Right forelimb (tissue), 1 donor: ENCODE measurements at places on chromosomes 7 and 10.
A peak's percentile ranks its signal among the peaks of the same experiment; 100 is the strongest.

GRCh38 chr10:97378933-97379921 lies 21.9 kb downstream of the RRP12 start:
- DNase-seq, result no peak

DNA sequence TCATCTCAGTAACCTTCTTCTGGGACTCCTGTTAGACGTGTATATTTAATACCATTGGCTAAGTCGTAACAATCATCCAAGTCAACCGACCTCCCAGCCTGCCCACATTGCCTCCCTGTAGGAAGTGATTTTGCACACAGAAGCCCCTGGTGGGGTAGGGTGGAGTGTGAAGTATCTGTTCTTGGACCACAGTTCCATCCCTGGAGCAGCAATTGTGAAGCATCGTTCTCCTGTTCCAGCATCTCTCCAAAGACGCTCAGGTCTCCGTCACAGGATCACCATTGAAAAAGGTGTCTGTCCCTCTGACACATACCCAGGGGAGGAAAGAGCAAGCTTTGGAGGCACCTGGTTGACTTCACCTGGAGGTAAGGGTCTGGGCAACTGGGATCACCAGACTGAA lies 72.9 kb downstream of the CCDC3 start:
- DNase-seq, result no peak

GRCh38 chr10:24642921-24643678 lies 80.6 kb downstream of the ARHGAP21 start:
- DNase-seq, result no peak

DNA sequence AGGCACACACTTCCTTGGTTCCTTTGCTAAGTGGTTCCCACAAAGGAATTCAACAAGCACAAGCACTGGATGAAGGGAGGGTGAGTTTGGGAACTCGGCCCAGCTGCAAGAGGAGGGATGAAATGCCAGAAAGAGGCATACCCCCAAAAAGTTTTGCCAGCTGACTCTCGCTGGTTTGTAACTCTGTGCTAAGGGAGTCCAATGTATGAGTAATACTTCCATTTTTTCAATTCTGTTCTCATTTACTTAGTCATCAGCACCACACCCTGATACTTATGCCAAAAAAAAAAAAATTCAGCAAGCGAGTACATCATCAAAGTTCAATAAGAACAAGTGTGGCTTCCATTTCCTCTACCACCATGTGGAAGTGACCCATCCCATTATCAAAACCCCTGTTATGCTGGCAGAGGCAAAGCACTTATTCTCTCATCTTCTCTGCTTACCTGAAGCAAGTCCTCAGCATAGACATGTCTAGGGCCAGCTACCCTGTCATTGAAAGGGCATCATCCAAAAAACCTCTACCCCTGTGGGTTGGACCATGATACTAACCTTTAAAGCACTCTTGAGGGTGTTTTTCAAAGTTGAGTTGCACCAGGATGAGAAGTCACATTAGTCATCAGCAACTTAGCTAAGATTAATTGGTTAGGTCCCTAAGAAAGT lies 6.9 kb upstream of the HYCC1 start:
- no peak for DNase-seq

GRCh38 chr10:117885206-117885829 lies 161.4 kb downstream of the RAB11FIP2 start:
- DNase-seq, result no peak

- DNase-seq, result no peak
These were observed 161.8 kb downstream of the DPY19L1 start for GRCh38 chr7:34875481-34875880.

DNA sequence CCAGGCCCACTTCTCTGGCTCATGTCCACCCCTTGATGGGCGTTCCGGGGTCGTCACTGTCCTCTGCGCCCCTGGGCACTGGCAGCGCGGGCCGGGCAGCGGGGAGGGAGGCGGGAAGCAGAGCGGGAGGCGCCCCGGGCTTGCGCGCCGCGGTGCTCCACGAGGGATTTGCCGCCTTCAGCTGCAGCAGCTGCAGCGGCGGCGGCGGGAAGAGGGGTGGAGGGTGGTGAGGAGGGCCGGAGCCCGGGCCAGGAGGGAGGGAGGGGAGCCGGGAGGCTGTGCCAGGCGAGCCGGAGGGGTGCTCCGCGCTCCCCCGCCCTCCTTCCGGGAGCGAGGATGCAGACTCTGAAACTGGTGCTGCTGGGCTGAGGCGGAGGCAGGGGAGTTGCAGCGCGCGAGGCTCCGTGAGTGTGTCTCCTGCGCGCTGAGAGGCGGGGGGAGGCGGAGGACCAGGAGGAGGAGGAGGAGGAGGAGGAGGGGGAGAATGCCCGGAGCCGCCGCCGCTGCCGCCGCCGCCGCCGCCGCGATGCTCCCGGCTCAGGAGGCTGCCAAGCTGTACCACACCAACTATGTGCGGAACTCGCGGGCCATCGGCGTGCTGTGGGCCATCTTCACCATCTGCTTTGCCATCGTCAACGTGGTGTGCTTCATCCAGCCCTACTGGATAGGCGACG lies at the start of gene LHFPL3:
LHFPL3 (plus strand) TSS at position 308 of the 674 bp plus-strand sequence.
- peak; percentile 48 for DNase-seq

- DNase-seq, result no peak
These were observed 21.9 kb downstream of the CDK13 start for GRCh38 chr7:39971924-39972323.

DNA sequence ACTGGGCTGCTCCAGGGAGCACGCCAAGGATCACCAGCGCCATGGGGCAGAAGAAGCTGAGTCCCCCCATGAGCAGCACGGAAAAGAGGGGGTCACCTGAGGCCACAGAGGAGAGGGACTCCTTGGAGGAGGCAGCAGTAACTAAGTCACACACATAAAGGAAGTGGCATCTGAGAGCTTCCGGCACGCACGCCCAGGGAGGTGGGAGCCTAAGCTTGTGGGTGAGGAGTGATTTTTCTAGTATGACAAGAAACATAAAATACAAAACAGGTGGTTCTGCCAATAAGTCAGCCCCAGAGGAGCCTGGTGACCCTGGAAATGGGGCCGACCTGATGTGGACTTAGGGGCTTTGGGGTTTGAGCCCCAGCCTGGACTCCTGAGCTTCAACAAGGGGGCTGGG lies 60.8 kb downstream of the CARD11 start:
- no peak for DNase-seq

DNA sequence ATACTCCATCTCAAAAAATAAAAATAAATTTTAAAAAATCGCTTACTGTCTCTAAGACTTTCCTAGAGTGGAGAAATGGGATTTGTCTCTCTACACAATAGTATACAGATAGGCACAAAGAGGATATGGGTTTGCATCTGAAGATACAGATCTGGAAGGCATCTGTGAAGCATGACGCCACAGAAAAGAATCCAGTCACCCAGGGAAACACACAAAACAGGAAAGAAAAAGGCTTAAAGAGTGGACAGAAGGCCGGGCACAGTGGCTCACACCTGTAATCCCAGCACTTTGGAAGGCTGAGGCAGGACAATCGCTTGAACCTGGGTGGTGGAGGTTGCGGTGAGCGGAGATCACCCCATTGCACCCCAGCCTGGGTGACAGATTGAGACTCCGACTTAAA lies 61.3 kb downstream of the SKIDA1 start:
- no peak for DNase-seq

- DNase-seq, result no peak
These were observed 67.9 kb upstream of the ANTXRL start for GRCh38 chr10:46218921-46219320.

DNA sequence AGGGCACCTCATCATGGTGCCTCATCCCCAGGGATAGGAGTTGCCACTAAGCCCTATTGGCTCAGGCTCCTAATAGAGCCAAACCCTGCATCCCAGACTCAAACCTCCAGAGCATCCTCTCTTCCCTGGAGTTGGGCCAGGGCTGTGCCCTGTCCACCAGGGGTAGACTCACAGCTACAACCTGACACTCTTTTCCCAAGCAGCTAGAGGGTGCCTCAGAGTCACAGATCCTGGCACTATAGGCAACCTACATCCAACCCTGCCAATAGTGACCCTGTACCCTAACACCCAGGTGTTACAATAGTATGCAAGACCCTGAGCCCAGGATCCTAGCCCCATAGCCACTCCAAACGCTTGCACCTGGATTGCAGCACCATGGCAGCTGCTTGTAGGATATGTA lies 64.0 kb upstream of the PLA2G12B start:
- no peak for DNase-seq

DNA sequence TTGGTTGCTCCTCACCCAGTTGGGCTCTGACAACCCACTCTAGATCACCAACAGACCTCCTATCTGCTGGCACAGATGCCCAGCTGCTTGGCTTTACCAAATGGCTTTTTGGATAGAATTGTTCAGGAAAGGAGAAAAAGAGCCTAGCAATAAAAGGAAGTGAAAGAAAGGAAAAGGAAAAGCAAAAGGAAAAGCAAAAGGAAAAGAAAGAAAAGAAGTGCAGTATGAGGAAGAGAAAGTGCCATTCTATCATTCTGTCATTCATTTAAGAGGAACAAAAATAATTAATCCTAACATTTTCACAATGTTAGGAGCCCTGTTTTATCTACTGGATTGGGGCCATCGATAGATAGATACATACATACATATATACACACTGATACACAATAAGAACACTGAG lies 353.6 kb downstream of the THSD7A start:
- no peak for DNase-seq
